Left lobe of liver (tissue), 2 donors: ENCODE measurements at places on chromosomes 5 and 9. TPM values are rescaled to one million over a fixed set of nuclear protein-coding genes. Genes with fewer than 3 reads are reported as not detected.

AQP7 gene
- total RNA-seq, result 30.7 TPM

- peak; percentile 60 for DNase-seq
These were observed 31.4 kb upstream of the BRD3 start for GRCh38 chr9:134099123-134099761.

- DNase-seq, result no peak
These were observed 202.7 kb downstream of the SEMA6A start for GRCh38 chr5:116371935-116372334.

ANKRD31 gene
- not detected for total RNA-seq

- DNase-seq, result no peak
These were observed 18.9 kb downstream of the RPS23 start for GRCh38 chr5:82259172-82259800.

GRCh38 chr5:30376848-30377247, 816.6 kb upstream of the CDH6 start:
- DNase-seq, result no peak
